Aorta (tissue), 5 donors: ENCODE measurements at places on chromosomes 6 and 20. TPM values are rescaled to one million over a fixed set of nuclear protein-coding genes. Genes with fewer than 3 reads are reported as not detected.

The SIRPG gene
- total RNA-seq, result 0.87 TPM

The ESR1 gene
- 4.1 TPM for total RNA-seq

The CTAGE9 gene
- total RNA-seq, result not detected

The CCN5 gene
- total RNA-seq, result 59.4 TPM

The C20orf141 gene
- total RNA-seq, result not detected

The NKAIN2 gene
- total RNA-seq, result 1.4 TPM

The ANKRD6 gene
- 45.9 TPM for total RNA-seq

The XRN2 gene
- 44.1 TPM for total RNA-seq

The THBS2 gene
- total RNA-seq, result 1,026 TPM

The MUCL3 gene
- not detected for total RNA-seq

The SMOC2 gene
- 369 TPM for total RNA-seq

The GJA10 gene
- total RNA-seq, result not detected

The SPTLC3 gene
- total RNA-seq, result 12.1 TPM

The MCHR2 gene
- not detected for total RNA-seq

The TTLL9 gene
- total RNA-seq, result 0.81 TPM

The TMC2 gene
- not detected for total RNA-seq

The MYBL2 gene
- total RNA-seq, result 0.94 TPM

The TXLNB gene
- total RNA-seq, result 1.5 TPM

The CRISP2 gene
- not detected for total RNA-seq

The SNAI1 gene
- total RNA-seq, result 44.7 TPM

The ULBP1 gene
- not detected for total RNA-seq

The MUC21 gene
- total RNA-seq, result not detected

The PLN gene
- 232 TPM for total RNA-seq

The TCF15 gene
- 1.0 TPM for total RNA-seq

The NKX2-4 gene
- not detected for total RNA-seq

The HELZ2 gene
- total RNA-seq, result 23.2 TPM

The NR2E1 gene
- total RNA-seq, result not detected

The CRIP3 gene
- total RNA-seq, result 0.65 TPM

The CGAS gene
- 8.7 TPM for total RNA-seq

The ARFGEF3 gene
- 1.6 TPM for total RNA-seq

The GPR31 gene
- not detected for total RNA-seq

The GGTLC1 gene
- total RNA-seq, result not detected

The SLPI gene
- total RNA-seq, result 151 TPM

The FAM83C gene
- not detected for total RNA-seq

The ANGPT4 gene
- total RNA-seq, result 0.33 TPM

The GLYATL3 gene
- not detected for total RNA-seq

The XKR7 gene
- total RNA-seq, result not detected

The ZFAND3 gene
- total RNA-seq, result 83.6 TPM

The ULBP3 gene
- total RNA-seq, result 0.75 TPM

The GRM1 gene
- not detected for total RNA-seq

The MAP7 gene
- total RNA-seq, result 2.5 TPM

The SYCP2L gene
- total RNA-seq, result 1.3 TPM

The SH3BGRL2 gene
- 23.7 TPM for total RNA-seq

The SMPDL3A gene
- total RNA-seq, result 8.5 TPM
